Putamen (tissue), 1 donor: ENCODE measurements at places on chromosomes 16 and 17.

- DNase-seq: no peak
Measured at GRCh38 chr17:56222255-56222654, 69.0 kb downstream of the ANKFN1 start.

GRCh38 chr17:9798724-9799123 is 7.3 kb upstream of the DHRS7C start:
- DNase-seq: no peak

DNA sequence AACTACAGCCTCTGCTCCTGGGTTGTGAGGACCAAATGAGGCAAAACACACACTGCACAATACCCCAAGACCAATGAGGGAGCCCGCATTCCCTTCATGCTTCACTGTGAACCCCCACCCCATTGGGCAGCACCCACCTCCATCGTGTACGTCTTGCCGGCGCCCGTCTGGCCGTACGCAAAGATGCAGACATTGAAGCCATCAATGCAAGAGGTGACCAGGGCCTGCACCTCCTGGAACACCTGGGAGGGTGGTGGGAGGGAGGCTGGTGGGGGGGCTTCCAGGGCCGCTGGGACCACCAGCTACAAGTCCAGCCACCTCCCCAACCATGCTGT is 28.4 kb downstream of the KATNB1 start:
- DNase-seq: no peak

- no peak for DNase-seq
Measured at GRCh38 chr17:42553161-42553818, 567 bp downstream of the HSD17B1 start.

- no peak for DNase-seq
Measured at GRCh38 chr17:58200024-58200633, 7.6 kb downstream of the EPX start.
